ENCODE measurements at places on chromosomes 5 and 9. TPM values are rescaled to one million over a fixed set of nuclear protein-coding genes. Genes with fewer than 3 reads are reported as not detected.

TAS2R1 gene
- not detected for total RNA-seq

RELL2 gene
- total RNA-seq = 6.1 TPM

CDX1 gene
- total RNA-seq = not detected

- H3K27ac ChIP-seq = peak overlapping the region; percentile 82
- peak overlapping the region; percentile 38 for H3K4me3 ChIP-seq
- no peaks in the 10 kb centered on the region for H3K27me3 ChIP-seq
- DNase-seq = no peak
- H3K36me3 ChIP-seq = no peaks in the 10 kb centered on the region
Observed at GRCh38 chr5:157382996-157383800, 76.8 kb upstream of the NIPAL4 start.

GRCh38 chr9:68739621-68740174, 34.7 kb downstream of the PIP5K1B start:
- no peaks in the 10 kb centered on the region for H3K27me3 ChIP-seq
- no peaks in the 10 kb centered on the region for H3K4me1 ChIP-seq
- H3K27ac ChIP-seq = no peak overlapping the region
- no peak overlapping the region for H3K4me3 ChIP-seq
- no peak for DNase-seq
- no peaks in the 10 kb centered on the region for H3K36me3 ChIP-seq

GRCh38 chr9:115362640-115363039, 244.7 kb upstream of the TNC start:
- DNase-seq = no peak
- no peaks in the 10 kb centered on the region for H3K27me3 ChIP-seq
- no peak overlapping the region for H3K27ac ChIP-seq
- H3K4me3 ChIP-seq = no peak overlapping the region

DNA sequence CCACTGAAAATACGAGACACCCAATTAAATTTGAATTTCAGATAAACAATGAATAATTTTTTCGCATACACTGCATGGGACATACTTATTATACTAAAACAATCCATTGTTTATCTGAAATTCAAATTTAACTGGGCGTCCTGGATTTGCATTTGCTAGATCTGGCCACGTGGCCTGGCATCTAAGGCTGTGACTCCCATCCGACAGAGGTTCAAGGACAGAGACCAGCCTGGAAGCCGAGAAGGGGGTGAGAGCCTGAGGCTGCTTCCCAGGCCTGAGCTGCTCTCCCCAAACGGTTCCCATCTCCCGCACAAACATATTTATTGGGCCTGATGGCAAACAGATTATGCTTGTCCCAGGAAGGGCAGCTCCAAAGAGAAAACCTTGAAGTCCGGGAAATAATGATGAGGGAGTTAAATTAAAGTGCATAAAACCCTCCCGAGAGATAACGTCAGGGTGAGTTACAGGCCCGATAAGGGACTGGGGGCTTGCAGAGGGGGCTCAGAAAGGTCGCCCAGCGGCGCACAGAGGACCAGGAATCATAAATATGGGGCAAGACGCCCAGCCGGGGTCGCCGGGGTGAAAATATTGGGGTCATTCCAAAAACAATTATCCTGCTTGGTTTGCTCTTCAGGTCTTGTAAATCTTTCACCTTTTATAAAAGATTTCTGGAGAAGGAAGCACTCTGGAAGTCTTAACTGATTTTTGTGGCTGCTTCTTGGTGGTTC, 163.7 kb downstream of the GAPVD1 start:
- peaks cover 7% of the 10 kb centered on the region for H3K4me1 ChIP-seq
- H3K4me3 ChIP-seq = no peak overlapping the region
- no peak for DNase-seq
- no peaks in the 10 kb centered on the region for H3K36me3 ChIP-seq
- no peaks in the 10 kb centered on the region for H3K27me3 ChIP-seq

DNA sequence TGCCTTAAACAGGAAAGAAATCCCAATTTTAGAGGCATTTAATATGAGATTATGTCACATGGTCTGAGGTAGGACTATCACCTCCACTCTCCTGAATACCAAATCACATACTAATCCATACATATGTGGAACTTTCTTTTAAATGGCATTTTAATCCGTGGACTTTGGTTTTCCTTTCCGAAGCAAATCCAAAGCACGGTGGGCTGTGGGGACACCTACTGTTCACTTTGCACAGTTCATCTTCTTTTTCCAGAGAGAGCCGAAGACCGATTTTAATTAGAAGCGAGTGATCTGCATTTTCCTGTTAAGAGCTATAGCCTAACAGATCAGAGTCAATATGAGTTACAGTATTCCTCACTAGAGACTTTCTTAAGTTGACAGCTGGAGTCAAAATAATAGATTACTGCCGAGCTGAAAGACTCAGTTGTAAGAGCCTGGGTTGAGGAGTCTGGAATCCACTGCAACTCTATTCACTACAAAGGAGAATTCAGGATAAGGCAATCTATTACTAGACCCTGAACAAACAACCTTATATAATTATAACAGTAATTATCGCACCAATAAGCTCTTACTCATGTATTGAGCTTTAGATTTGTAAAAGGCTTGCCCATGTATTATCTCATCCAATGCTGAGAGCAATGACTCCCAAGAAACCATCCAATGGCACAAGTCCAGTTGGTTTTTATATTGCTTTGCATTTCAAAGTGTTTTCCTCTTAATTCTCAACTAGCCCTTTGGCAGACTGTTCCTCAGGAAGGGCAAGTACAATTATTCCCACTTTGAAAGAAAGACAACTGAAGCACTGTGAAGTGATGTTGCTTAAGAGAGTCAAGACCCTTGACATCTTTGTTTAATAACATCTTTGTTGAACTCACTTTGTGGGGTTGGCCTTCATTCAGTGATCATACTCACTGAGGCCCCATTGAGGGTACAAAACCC, 144.7 kb downstream of the TRPM6 start:
- DNase-seq = no peak
- H3K4me3 ChIP-seq = no peak overlapping the region
- no peak overlapping the region for H3K27ac ChIP-seq
- no peaks in the 10 kb centered on the region for H3K27me3 ChIP-seq

GRCh38 chr5:44891116-44891515, 82.4 kb downstream of the MRPS30 start:
- no peak for DNase-seq
- no peaks in the 10 kb centered on the region for H3K36me3 ChIP-seq
- H3K27me3 ChIP-seq = no peaks in the 10 kb centered on the region
- no peak overlapping the region for H3K27ac ChIP-seq
- no peak overlapping the region for H3K4me3 ChIP-seq

- no peaks in the 10 kb centered on the region for H3K27me3 ChIP-seq
- no peaks in the 10 kb centered on the region for H3K4me1 ChIP-seq
- no peak overlapping the region for H3K27ac ChIP-seq
- H3K4me3 ChIP-seq = no peak overlapping the region
Observed at GRCh38 chr5:105587963-105588662, 2025.5 kb upstream of the NUDT12 start.

GRCh38 chr5:157283434-157283833, 17.5 kb downstream of the CYFIP2 start:
- H3K4me3 ChIP-seq = no peak overlapping the region
- H3K27me3 ChIP-seq = no peaks in the 10 kb centered on the region
- DNase-seq = no peak

DNA sequence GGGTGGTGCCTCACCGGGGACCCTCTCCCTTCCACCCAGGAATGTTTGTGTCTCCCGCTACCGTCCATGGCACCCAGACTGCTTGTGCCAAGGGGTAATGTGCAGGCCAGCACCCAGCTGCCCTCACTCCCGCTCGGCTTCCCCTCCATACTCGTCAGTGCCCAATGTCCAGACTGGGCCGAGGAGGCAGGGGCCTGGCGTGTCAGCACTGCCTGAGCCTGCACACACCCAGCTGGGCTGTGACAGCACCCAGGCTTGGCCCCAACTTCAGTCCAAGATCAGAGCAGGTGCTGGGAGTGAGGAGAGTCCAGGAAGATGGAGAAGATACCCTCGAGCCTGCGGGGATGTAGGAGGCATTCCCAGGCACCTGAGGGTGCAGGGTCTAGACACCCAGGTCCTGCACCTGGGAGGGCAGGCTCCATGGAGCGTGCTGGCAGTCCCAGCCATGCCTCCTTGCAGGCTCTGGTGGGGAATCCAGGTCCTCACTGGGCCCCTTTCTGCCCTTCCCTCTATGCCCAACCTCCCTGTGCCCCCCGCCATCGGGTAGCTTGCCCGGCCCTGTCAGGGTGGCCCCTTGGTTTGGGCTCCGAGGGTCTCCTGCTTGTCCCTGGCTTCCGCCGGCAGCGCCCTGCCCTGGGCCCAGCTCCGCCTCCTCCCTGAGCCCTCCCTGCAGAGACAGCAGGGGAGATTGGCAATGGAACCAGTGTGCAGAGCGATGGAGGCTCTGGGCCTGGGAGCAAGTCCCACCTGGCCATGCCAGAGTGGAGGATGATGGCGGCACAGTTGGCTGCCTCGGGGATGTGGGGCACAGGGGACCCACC, 250.8 kb upstream of the EDIL3 start:
- no peaks in the 10 kb centered on the region for H3K4me1 ChIP-seq
- no peaks in the 10 kb centered on the region for H3K27me3 ChIP-seq
- no peak for DNase-seq
- no peak overlapping the region for H3K27ac ChIP-seq
- H3K4me3 ChIP-seq = no peak overlapping the region
- no peaks in the 10 kb centered on the region for H3K36me3 ChIP-seq

DNA sequence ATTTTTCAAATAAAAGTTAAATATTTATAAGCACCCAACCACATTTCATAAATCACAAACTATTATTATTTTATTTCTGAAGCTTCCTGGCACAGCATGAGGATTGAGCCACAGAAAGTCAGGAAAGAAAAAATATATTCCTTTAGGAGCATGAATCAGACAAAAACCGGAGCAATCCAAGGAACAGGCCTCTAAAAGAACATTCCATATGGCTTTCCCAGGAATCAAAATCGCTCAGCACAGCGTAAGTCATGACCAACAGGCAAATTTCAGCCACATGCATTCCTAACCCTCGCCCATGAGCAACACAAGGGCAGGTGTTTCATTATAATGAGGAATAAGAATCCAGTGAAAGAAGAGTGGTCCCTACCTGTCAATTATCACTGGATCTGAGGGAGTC, 26.7 kb downstream of the EBF1 start:
- H3K4me3 ChIP-seq = no peak overlapping the region
- no peak overlapping the region for H3K27ac ChIP-seq
- no peaks in the 10 kb centered on the region for H3K4me1 ChIP-seq
- no peaks in the 10 kb centered on the region for H3K36me3 ChIP-seq
- no peaks in the 10 kb centered on the region for H3K27me3 ChIP-seq

DNA sequence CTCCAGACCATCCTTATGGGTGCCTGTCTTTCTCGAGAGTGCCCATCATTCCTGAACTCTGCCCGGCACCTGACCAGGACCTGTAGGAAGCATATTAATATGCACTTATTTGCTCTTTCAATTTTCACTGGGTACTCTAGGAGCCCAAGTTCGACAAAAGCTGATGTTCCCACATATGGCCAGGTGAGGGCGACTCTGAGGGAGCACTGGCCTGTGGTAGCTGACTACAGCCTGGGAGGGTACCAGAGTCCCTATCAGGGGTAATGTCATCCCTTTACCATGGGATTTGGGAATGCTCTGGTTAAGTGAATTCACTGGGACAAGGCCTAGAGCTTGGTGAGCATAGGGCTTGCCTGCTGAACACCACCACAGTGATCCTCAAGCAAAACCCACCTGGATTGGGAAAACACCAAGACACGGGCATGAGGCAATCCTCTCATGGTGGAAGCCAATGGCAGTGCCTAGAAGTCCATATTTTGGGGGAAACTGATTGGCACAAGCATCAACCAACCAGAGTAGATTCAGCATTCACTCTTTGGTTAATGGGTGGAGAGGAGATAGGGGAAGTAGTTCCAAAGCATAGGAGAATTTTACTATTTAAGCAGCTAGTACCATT, 112.2 kb downstream of the MTX3 start:
- no peak for DNase-seq
- no peaks in the 10 kb centered on the region for H3K4me1 ChIP-seq
- H3K36me3 ChIP-seq = no peaks in the 10 kb centered on the region
- no peak overlapping the region for H3K4me3 ChIP-seq
- no peak overlapping the region for H3K27ac ChIP-seq
- no peaks in the 10 kb centered on the region for H3K27me3 ChIP-seq

- DNase-seq = no peak
- H3K36me3 ChIP-seq = no peaks in the 10 kb centered on the region
- no peak overlapping the region for H3K27ac ChIP-seq
- peaks cover 70% of the 10 kb centered on the region for H3K27me3 ChIP-seq
- peak overlapping the region; percentile 37 for H3K4me3 ChIP-seq
Observed at GRCh38 chr9:109497226-109498153, 617 bp downstream of the PTPN3 start.

DNA sequence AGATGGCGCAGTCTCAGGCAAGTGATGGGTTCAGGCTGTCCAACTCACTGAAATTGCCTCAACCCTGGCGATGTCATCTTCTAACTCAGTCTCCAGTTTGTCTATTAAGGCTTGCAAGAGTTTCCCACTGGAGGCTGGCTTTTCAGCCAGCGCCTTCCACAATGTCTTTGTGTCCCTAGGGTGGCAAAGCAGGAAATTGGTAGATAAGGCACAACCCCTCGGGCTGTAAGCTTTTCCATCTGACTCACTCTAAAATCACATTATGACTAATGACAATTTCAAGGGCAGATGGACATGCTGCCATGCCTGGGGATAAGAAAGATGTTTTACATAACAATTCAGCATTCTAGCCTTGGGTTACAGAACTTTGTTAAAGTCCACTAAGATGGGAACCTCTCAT, 61.9 kb downstream of the MROH2B start:
- H3K4me1 ChIP-seq = no peaks in the 10 kb centered on the region
- no peak overlapping the region for H3K4me3 ChIP-seq
- no peak for DNase-seq
- no peaks in the 10 kb centered on the region for H3K27me3 ChIP-seq
- no peaks in the 10 kb centered on the region for H3K36me3 ChIP-seq
- H3K27ac ChIP-seq = no peak overlapping the region

GRCh38 chr5:151696470-151697061, 9.9 kb upstream of the SPARC start:
- H3K27ac ChIP-seq = peak overlapping the region; percentile 74
- no peaks in the 10 kb centered on the region for H3K36me3 ChIP-seq
- H3K4me1 ChIP-seq = peaks cover 35% of the 10 kb centered on the region
- peak; percentile 83 for DNase-seq
- no peaks in the 10 kb centered on the region for H3K27me3 ChIP-seq

GRCh38 chr5:68740226-68740910, 353.4 kb upstream of the SLC30A5 start:
- no peaks in the 10 kb centered on the region for H3K27me3 ChIP-seq
- no peak overlapping the region for H3K4me3 ChIP-seq
- no peak overlapping the region for H3K27ac ChIP-seq
- DNase-seq = no peak

All from sigmoid colon (tissue), 7 donors.